ENCODE measurements at places on chromosomes 6 and 20.

DNA sequence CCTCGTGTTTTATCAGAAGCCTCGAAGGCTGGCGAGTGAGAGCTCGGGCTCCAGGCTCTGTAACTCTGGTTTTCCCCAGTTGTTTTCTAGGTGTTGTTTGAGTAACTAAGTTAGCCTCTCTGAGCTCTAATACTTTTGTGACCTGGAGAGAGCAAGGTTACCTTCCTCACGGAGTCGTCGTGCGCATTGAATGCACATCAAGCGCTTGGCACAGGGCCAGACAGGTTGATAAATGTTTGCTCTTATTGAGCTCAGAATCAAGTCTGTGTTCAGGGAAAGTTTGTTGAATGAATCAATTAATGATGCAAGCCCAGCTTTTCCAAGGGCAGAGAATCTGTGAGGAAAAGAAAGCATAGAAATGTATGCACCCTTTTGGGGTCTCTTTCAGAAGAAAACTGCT is 33.5 kb downstream of the EDN3 start:
- DNase-seq = no peak

- DNase-seq = peak; percentile 68
Observed at GRCh38 chr6:21616005-21616404, 22.5 kb downstream of the SOX4 start.

GRCh38 chr6:41642960-41643898 is 5.0 kb downstream of the MDFI start:
- DNase-seq = no peak

- DNase-seq = peak; percentile 68
Observed at GRCh38 chr20:38870733-38871559, 55.3 kb upstream of the FAM83D start.

DNA sequence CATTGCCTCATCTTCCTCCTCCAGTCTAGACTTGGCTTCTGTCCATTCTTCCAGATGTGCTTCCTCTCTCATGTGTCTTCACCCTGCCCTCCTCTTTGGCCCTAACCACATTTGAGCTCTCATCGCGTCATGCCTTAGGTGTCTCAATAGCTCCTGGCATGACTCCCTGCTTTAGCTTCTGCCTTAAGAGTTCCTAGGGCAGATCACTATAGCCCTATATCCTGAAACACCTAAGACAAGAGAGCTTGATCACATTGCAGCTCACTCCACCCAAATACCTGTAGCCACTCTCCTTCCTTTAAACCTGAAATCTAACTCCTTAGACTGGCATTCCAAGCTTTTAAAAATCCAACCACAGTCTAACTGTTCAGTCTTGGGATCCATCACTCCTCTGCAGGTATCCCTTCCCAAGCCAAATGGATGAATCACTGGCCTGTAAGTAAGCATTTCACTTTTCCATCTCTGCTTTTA is 69.0 kb upstream of the STXBP5 start:
- DNase-seq = no peak

DNA sequence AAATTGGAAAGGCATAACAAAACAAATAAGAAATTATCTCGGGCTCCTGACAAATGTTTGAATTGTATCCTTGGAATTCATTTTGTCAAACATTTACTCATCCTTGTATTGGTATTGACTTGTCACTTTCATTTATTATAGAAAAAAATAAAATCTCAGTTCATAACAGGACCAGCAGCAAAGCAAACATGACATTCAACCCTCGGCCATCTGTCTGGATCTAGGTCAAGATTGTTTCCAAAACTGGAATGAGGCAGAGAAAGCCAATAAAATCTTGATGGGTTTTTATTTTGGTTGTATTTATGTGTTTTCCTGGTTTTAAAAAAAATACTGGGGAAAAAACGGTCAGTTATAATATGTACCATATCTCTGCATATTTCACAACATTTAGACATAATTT is 42.9 kb upstream of the FABP7 start:
- DNase-seq = no peak

DNA sequence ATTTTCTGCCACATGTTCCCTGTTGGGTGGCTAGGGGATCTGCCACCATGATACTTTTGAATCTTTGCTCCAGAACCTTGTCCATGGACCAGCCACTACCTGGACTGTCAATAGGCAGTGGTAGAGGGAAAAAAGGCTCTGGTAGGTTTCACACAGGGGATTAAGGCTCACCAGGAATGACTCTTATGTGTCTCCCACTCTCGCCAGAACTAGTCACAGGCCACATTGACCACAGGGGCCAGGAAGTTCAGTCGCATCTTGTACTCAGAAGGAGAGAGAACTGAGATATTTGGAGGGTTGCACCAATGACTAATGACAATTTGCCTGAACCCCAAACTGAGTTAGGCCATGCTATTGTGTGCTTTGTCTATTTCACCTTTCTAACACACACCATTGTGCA is 23.6 kb upstream of the APCDD1L start:
- no peak for DNase-seq

DNA sequence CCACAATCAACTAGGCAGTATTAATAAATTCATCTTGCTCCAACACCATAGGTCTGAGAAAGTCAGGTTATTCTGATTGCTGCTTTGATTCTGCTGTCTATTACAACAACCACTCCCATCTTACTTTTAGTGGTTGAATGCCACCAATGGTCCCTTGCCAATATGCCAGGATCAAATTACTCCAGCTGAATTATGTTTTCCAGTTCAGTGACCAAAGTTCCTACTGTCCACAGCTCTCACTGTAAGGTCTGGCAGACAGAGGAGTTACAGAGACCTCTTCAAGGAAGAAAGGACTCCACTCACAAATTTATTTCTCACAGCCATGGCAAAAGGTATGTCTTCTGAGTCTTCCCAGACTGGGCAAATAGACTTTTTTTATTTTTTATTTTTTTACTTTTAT is 557.0 kb downstream of the HAO1 start:
- no peak for DNase-seq

DNA sequence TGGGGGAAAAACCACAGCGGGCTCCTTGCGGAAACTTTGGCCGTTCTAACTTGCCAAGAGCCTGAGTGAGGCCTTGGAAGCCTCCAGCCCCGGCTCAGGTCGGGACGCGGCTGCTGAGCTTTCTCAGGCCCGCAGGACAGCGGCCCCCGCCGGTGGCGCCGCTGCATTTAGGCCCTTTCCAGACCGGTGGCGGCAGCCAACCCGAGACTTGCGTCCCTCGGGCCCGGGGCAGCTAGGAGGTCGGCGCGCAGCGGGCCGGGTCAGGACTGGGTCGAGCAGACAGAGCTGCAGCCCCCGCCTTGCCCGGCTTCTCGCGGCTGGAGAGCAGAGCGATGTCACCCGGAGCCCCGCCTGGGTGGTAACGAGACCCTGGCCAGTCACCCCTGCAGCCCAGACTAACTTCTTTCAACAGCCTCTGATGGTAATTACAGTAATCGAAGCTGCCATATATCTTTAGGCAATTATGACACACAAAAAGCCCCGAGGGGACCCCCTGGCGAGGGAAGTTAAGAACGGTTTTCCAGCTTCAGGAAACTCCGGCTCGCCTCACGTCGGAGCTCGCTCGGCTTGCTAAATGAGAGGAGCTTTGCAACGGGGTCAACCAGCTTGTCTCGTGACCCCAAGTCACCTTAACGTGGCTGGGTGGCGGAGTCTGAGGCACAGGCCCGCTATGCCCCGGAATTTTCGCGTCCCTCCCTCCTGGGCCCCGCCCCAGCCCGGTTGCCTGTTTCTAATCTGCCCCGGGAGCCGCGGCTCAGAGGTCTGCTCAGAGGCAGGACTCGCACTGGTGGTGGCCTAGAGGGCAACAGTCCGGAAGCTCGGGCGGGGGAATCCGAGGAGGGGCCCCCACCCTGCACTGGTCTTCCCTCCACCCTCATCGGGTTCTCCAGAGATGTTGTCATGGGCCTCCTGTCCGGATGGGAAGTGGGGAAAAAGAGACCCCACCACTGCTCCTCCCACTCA is 3.0 kb downstream of the NR2E1 start:
- DNase-seq = peak; percentile 84

- DNase-seq = peak; percentile 73
Observed at GRCh38 chr6:142301651-142302391, at the start of gene ADGRG6. Gene ADGRG6, plus strand, starts transcription at chr6:142302007. Its CDS starts 323 bp downstream, at chr6:142302330.

DNA sequence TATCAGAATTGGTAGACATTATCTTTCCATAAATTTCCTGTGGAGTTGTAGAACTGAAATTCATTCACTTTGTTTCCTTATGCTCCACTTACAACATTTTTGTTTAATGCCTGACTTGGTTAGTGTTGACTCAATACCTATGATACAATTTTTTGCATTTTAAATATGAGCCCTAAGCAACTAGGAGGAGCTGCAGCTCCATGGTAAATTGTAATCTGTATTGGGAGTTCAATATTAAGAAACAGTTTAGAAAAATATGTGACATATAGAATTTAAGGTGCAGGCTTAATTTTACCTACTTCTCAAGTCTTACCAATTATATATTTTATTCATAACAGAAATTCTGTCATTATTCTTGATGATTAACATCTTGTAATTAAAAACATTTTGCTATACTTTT is 868.3 kb downstream of the EYS start:
- no peak for DNase-seq

GRCh38 chr6:149473080-149474052 is 11.4 kb downstream of the ZC3H12D start:
- DNase-seq = no peak

- peak; percentile 93 for DNase-seq
Observed at GRCh38 chr6:148746363-148747144, at the start of gene UST. Gene UST, plus strand, starts transcription at chr6:148747030. Its CDS starts 401 bp downstream, at chr6:148747431.

DNA sequence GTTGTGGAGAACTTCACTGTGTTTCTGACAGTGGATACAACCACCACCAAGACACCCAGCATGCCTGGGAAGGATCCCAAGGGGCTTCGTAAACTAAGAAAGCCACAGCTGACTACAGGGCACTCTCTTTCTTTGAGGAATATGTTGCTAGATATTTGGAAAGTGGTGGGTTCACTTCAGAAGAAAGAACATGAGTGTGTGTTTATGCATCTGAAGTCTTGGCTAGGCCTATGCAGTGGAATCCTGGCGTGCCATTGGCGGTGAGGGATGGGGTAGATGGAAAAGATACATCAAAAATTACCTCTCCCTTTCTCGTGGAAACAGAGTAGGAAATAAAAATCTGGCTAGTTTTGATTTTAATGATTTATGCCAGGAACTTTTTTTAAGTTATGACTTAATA is 187.7 kb downstream of the PDE7B start:
- no peak for DNase-seq

GRCh38 chr20:45341939-45342854 is 6.0 kb downstream of the SDC4 start:
- DNase-seq = peak; percentile 93

- no peak for DNase-seq
Observed at GRCh38 chr20:751761-752160, 16.5 kb downstream of the SLC52A3 start.

- DNase-seq = no peak
Observed at GRCh38 chr6:79874531-79875134, 72.7 kb downstream of the ELOVL4 start.

DNA sequence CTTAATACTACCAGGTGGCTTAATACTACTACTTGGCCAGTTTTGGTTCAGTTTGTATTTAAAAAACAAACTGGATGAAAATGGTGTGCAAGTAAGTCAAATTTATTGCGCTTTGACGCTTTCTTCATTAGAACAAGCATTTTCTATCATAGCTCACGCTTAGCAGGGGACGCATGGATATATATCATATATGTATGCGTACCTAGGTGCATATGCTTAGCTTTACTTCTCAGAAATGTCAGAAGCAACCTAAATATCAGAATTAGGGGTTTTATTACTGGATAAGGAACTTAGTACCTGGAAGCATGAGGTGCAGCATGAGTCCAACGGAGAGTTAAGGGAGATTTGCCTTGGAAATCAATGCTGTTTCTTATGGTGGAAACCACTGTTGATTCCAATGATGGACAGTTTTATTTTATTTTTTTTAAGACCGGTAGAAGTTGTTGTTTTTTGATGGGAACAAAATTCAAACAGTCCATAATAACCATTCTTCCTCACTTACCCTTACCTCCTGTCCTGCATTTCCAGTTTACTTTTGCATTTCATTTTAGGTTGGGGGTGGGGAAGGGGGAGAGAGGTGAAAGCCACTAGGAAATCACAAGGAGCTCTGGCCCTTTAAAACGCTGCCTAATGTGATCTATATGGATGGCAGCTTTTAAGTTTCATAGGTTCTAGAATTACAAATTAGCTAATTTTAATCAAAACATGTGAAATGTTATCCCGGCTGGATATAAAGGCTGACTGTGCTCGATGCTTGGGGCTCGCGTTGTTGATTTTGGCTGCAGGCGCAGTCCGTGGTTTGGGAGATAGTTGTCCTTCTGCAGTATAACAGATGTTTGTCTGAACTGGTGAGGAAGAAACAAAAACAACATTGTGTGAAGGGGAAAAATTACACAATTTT is 2.1 kb downstream of the SOBP start:
- DNase-seq = no peak

DNA sequence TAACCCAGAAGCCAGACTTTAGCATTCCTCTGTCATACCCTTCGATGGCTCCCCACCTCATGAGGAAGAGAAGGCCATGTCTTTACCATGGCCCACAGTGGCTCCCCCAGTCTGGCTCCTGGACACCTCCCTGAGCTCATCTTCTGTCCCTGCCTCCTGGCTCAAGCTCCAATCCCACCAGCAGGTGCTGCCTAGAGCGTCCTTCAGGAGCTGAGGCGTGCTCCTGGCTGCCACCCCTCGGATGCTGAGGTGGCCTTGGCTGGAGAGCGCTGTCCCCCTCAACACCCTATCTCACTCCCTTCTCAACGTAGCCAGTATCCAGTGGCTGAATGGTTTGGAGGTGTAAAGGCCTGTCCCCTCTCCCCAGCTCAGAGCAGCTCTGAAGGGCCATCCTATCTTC is 47.4 kb upstream of the RANBP9 start:
- DNase-seq = no peak

- no peak for DNase-seq
Observed at GRCh38 chr20:46420878-46421277, 14.5 kb upstream of the ELMO2 start.

DNA sequence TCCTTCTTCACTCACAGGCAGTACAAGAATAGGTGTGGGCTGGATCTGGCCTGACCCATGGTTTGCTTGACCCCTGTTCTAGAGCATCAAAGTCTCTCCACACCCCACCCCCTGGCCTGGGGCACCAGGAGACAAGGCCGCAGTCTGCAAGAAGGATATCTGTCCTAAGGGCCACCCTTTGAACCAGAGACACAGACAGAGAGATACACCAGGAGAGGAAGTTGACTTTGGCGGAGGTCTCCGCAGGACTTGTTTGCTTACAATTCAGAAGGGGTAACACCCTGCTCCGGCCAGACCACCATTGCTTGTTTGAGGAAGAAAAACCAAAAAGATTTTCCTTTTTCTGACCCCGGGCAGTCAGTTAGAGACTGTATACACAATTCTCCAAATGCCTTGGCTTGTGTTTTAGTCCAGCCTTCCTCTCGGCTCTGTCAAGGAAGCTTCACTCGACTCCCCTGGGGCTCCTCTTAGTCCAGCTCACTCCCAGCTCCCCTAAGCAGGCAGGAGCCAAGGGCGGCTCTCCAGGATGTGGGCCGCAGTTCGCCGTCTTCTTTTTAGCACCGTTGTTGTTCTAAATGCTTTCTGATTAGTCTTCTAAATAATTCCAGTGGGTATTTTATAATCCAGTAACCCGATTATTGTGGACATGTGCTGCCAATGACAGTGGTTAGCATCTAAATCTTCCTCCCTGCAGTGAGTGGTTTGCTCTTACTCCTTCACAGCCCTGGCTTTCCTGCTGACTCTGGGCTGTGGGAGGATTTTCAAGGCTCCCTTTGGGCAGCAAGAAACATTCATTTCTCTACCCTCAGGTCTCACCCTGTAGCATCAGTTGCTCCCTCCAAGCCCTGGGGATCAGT is 58.6 kb upstream of the MRPS10 start:
- DNase-seq = peak; percentile 58

Data from ELF-1 (cell line).